Cortex of kidney (tissue), 1 donor: ENCODE measurements at places on chromosomes 16 and 17.

DNA sequence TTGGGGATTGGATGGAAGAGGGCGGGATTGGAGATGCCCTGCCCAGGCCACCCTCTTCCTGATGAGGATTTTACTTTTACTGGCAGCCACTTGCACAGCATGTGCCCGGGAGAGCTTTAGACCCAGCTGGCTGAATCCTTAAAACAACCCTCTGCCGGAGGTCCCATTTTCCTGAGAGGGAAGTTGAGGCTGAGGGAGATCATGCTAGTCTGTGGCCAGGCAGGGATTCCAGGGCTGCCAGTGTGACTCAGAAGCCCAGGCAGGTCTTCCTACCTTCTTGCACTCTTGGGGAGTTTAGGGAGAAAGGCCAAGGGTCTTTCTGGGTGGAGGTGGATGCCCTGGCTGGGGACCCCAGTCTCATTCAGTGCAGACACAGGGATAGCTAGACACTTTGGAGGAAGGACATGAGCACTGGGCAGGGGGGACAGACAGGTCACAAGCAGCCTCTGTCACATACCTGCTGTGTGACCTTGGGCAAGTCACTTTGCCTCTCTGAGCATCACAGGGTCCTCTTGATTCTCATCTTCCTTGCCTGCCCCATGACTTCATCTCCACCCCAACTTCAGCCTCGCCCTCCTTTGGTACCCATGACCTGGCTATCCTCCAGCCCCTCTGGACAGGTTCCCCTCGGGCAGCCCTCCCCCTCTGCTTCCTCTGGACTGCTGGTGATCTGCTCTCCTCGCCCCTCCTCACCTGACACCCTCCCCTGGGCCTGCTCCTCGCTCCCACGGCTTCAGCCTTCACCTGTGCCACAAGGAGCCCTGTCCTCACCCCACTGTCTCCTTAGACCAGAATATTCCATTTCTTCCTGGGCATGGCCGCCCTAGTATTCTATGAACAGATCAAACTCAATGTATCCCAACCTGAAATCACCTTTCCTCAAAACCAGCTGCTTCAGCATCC, 11.3 kb upstream of the DCAF7 start:
- DNase-seq = no peak

- DNase-seq = no peak
Observed at GRCh38 chr17:28737770-28738679, 5.8 kb upstream of the TRAF4 start.

DNA sequence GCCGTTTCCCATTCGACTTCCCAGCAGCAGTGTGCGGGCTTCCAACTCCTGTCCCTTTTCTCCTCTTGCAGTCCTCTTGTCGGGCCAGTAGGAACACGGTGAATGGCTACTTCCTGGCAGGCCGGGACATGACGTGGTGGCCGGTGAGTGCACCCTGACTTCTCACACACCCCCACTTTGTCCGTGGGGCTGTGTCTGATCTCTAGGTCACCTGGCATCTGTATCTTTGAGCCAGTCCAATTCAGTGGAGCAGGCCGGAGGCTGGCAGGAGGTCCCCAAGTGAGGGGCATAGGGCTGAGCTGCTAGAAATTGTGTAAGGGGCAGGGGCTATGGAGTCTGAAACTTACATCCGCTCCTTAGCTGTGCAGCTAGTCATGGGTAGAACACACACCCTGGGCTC, 6.6 kb downstream of the SLC5A10 start:
- DNase-seq = no peak

GRCh38 chr16:86356804-86357203, 153.5 kb upstream of the FOXF1 start:
- no peak for DNase-seq
